Activated T-helper 1 cell treated with anti-CD3 and anti-CD28 coated beads, Interleukin-2, amount 50 U/mL, for 16 hours (primary cell): ENCODE measurements at places on chromosomes 2 and 18.

- no peak for DNase-seq
Observed at GRCh38 chr2:19041434-19042041, 316.9 kb downstream of the OSR1 start.

DNA sequence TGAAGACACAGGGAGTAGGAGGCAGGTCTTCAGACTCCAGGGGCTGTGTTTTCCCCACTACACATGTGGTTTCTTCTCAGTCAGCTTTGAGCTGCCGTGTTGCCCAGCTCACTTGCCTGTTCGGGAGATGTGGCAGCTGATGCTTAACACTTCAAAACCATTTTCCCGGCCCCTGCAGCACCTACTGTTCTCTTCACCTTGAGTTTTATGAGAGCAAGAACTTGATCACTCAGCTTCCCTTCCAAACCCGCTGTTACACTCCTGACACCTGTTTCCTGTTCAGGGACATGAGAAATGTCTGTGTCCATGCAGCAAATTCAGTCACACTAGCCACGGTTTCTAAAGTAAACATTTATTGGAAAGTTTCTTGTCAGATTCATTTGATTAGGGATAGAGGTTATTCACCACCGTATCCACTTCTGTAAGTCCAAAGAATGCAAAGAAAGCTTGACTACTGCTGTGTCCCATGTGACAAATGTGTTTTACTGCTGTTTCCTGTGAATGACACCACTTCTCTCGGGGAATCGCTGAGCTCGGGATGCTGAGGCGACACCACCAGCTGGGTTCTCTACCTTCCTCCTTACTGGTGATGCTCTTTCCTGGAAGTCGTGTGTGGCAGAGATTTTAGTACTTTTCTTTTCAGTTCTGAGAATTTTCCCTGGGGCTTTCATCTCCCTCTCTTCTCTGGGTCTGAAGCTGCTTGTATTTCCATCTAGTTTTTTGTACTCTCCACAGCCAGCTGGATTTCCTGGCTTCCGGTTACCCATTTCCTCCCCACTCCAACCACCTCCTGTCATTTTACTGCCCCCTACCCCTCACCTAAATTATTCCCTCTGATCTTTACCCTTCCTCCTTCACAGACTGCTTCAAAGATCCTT, 91.7 kb downstream of the KLF7 start:
- no peak for DNase-seq

- no peak for DNase-seq
Observed at GRCh38 chr18:45353530-45353929, 261.7 kb upstream of the SLC14A2 start.

DNA sequence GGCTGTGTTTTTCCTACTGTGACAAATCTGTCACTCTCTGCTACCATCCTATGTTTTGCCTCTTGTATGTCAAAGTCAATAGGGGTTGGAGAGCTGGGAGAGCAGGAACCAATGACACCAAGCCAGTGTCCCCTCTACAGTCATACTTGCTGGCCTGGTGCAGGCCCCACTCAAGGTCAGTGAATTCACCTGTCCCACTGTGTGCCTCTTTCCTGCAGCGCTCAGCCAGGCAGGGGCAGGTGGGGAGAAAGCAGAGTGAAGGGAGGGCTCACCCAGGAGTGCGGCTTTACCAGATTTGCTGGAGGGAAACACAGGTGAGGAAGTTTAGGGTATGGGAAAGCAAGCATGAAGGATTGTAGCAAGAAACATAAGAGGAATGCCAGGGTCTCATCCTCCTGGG, 114.5 kb downstream of the GYPC start:
- DNase-seq: no peak

- DNase-seq: peak; percentile 56
Observed at GRCh38 chr18:51030537-51031258, 685 bp downstream of the SMAD4 start.

DNA sequence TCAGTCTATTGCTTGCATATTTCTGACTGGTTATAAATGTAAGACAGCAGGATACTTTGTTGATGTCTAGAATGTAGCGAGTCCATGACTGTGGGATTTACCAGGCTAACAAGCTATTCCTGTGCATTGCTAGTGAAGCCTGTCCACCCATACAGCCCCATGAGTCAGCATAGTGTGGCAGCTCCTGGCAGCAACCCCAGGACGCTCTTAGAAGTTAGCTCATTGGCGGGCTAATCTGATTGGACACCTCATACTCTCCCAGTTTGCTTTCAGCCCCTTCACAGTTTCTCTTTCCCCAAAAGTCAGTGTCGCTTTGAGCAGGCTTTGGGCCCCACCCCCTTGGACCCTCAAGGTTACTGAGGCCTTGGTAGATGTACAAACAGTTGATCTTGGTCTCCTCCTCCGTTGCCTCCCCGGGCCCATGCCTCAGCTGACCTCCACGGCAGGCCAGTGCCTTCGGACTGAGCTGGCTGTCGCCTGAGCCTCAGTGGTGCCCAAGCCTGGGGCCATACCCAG, 48.0 kb downstream of the COA5 start:
- no peak for DNase-seq

DNA sequence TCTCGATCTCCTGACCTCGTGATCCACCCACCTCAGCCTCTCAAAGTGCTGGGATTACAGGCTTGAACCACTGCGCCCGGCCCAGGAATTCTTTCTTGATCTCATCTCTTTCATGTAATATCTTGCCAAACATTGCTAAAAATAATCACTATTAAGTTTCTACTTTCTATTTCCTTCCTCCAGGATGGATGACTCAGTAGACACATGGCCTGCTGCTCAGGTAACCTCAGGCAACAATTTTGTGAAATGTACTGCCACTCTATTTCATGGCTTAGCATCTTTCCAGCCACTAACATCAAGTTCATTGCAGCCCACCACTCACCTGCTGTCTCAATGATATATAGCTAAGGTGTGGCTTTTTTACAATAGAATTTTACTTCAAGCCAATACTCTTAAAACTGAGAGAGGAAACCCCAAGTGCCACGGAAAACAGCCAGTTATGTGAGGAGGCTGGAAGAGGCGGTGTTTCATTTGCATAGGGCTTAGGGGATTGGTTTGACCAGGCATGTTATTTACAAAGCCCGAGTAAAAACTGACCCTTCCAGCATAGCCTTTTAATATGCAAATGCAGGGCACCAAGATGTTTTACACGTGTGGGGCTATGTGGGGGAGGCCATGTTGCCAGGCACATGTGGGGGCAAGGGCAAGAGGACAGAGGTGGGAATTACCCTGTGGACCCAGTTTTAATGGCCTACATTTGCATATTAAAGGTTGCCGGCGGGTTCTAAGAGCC, 11.3 kb upstream of the SUMO1 start:
- DNase-seq: no peak

DNA sequence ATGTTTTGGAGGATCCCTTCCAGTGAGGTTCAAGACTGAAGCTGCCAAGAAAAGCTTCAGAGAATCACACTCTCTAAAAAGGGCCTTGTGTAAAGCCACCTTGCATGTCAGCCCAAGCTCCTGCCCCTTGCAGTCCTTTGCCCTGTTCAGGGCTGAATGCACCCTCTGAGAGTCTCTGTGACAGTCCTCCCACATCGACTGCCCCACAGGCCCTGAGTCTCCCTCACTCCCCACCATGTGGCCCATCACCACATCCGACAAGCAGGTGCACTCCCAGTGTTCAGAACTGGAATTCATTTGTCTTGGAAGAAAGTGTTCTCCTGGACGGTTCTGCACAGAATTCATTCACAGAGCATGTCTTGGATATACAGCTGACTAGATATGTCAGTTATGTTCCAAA, 31.0 kb downstream of the BCL11A start:
- no peak for DNase-seq

DNA sequence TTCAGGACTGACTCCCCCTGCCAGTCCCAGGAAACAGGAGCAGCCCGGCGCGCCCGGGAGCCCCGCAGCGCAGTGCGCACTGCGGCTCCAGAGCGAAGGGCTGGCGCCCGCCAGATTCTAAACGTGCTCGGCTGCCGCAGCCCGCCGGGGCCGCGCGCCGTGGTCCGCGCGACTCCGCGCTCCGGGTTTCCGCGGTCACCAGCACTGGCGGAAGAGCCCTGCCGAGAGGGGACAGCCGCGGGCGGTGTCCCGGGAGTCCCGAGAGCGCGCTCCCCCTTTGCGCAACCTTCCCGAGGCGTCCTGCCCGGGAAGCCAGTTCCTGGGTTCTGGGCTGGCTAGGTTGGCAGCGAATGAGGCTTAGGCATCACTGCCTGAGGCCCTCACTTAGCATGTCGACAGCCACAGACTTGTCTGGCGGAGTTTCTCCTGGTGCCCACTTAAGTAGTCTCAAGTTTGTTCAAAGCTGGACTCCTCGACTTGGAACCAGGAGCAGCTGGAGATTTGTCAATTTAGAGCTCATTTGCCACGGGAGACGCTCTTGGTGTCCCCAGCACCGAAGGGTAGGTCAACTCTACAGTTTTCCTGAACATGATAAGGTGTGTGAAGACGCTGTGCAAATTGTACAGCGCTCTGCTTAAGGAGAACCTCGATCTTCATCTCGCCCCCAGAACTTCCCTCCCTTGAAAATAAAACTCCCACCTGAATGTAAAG, 1.5 kb upstream of the VSNL1 start:
- no peak for DNase-seq

DNA sequence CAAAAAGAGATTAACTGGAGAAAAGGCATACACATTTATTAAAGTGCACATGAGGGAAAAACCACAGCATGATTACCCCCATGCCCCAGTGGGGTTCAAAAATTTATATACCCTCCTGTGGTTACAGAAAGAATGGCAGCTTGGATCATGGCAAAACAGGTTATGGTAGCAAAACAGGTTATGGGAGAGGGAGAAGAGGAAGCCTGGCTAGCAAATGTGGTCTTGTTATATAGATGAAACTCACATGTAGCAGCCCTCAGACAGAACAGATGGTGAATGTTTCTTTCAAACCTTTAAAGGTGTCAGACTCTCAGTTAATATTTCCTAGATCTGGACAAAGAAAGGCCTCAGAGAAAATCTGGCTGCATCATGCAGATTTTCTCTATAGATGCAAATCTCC, 178.2 kb upstream of the ZC3H15 start:
- DNase-seq: no peak

DNA sequence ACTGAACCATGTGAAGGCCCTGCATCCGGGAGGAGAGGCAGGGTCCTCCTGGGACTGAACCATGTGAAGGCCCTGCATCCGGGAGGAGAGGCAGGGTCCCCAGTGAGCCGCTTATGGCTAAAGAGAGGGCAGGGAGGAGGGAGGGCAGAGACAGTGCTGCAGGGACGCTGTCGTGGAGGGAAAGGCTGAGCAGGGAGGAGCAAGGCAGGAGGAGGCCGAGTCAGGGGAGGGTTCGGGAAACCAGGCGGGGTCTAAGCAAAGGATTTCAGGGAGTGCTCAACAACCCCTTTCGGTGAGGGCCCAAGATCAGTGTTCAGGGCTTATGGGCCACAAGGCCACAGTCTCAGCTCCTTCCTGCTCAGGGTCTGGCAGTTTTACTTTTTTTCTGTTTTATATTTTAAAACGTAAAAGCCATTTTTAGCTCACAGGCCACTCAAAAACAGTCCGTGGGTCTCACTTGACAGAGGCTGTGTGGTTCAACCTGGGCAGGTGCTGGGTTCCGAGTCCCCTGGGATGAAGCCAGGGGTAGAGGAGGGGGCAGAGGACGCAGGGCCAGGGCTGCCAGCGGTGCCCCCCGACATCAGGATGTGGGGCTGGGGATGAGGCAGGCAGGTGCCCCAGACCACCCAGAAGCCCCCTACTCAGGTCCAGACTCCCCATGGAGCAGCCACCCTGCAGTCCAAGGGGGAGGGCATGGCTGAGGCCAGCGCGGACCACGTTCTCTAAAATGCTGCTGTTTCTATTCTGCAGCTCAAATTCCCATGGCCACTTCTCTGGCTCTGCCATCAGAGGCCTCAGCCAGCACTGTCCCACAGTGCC, 5.2 kb downstream of the TMEM18 start:
- DNase-seq: no peak

GRCh38 chr18:79502782-79503181, 107.1 kb downstream of the NFATC1 start:
- no peak for DNase-seq

DNA sequence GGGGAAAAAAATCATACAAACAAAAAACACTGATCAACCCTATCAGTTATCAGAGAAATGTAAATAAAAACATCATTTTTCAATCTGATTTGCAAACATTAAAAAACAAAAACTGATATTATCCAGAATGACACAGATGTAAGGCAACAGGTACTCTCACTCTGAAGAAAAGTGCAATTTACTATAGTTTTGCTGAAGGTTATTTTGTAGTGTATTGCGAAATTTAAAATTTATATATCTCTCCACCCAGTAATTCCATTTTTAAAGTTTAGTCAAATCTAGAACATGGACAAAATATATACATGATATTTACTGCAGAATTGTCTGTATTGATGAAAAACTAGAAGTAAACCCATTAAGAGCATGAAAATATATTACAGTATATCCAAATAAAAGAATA, 79.8 kb downstream of the TRAPPC8 start:
- no peak for DNase-seq

DNA sequence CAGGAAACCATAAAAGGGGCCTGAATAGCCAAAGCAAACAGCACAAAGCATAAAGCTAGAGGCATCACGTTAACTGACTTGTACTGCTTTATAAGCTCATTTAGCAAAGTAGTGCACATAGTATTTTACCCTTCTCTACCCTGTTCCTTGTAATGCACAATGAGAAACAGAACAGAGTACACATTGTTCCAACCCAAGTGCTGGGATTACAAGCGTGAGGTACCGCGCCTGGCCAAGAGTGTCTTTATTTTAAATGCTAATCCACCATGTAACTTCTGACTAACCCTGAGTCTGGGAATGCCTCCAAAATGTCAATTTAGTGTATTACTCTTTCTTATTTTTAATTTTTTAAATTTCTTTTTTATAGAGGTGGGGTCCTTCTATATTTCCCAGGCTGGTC, 46.4 kb upstream of the STON1 start:
- no peak for DNase-seq

GRCh38 chr2:122203523-122203922, 448.1 kb downstream of the TSN start:
- DNase-seq: no peak

GRCh38 chr2:233470011-233470687, 96.4 kb downstream of the USP40 start:
- DNase-seq: no peak

DNA sequence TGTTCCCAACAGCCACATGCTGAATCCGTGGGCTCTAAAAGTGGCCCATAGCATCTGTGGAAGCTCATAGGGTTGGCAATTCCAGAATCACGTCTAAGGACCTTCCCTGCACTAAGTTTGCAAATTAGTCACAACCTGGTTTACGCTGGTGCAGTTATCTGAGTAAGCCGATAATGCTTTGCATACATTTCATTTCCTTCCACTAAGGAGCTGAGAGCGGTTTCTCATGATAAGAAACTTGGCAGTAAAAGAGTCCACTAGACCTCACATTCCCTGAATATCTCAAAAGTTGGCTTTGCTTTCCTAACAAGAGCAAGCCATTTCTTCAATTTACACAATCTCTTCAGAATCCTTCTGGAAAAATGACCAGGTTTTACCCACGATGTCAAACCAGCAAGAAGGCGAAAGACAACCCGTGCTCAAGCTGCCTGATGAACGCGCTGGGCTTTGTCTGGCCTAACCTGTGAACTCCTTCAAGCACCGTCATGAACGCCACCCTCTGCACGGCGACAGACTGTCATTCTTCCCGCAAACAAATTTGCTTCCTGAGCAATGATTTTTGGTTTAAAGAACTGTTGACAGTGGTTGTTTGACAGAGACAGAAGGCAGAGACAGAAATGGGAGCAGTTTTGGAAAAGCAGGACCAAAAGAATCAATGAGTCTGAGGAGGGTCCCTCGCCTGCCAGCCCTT, 73.0 kb upstream of the COPS8 start:
- DNase-seq: no peak

GRCh38 chr2:211204456-211204855, 648.1 kb downstream of the CPS1 start:
- DNase-seq: no peak

- no peak for DNase-seq
Observed at GRCh38 chr2:9941196-9941995, 10.1 kb upstream of the GRHL1 start.

- DNase-seq: no peak
Observed at GRCh38 chr2:28454016-28454930, 41.6 kb upstream of the PLB1 start.
